Activated T-cell treated with anti-CD3 and anti-CD28 coated beads, Interleukin-2, amount 50 U/mL, for 24 hours (primary cell): ENCODE measurements at places on chromosomes 13 and 19.

DNA sequence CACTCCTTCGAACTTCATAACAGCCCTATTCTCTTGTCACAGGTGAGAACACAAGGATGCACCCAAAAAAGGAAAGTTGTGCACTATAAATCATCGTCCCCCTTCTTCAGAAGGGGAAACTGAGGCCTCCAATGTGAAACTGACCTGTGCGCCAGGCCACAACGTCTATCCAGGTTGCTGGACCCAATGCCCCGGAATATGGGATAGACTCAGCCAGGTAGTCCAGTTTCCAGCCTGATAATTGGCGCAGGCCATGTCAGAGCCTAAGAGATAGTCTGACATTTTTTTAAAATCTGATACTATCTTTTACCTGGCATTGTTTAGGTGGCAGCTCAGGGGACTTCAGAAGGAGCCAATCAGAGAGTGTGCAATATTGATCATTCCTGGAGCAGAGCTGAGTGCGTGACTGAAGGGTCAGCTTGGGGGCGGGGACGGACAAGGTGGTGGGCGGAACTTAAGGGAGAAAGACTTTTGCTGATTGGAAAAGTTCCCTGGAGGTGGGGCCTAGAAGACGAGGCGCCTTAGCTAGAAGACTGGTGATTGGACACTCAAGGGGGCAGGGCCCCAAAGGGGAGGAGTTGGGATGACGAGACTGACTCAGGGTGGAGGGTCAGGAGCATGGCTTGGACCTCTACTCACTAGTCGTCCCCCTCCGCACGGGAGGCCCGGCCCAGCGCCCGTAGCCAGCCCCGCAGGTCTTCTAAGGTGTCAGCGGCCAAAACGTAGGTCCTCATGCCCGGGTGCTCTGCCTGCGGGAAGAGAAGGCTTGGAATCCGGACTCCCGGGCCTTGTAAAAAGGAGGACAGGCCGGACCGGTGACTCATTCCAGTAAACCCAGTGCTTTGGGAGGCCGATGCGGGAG, 8.5 kb downstream of the PLEKHA4 start:
- DNase-seq = no peak

DNA sequence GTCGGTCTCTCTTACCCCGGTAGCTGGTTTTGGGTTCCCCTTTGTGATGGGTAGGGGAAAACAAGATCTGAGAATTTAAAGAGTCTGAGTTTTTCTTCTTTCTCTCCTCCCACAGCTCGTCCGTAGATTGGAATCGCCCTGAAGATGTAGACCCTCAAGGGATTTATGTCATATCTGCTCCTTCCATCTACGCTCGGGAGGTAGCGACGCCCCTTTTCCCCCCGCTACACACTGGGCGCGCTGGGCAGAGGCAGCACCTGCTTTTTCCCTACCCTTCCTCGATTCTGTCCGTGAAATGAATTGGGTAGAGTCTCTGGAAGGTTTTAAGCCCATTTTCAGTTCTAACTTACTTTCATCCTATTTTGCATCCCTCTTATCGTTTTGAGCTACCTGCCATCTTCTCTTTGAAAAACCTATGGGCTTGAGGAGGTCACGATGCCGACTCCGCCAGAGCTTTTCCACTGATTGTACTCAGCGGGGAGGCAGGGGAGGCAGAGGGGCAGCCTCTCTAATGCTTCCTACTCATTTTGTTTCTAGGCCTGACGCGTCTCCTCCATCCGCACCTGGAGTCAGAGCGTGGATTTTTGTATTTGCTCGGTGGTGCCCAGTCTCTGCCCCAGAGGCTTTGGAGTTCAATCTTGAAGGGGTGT, 7.1 kb upstream of the SELENOV start:
- DNase-seq = no peak

GRCh38 chr13:77310161-77310560, 16.7 kb downstream of the MYCBP2 start:
- no peak for DNase-seq

DNA sequence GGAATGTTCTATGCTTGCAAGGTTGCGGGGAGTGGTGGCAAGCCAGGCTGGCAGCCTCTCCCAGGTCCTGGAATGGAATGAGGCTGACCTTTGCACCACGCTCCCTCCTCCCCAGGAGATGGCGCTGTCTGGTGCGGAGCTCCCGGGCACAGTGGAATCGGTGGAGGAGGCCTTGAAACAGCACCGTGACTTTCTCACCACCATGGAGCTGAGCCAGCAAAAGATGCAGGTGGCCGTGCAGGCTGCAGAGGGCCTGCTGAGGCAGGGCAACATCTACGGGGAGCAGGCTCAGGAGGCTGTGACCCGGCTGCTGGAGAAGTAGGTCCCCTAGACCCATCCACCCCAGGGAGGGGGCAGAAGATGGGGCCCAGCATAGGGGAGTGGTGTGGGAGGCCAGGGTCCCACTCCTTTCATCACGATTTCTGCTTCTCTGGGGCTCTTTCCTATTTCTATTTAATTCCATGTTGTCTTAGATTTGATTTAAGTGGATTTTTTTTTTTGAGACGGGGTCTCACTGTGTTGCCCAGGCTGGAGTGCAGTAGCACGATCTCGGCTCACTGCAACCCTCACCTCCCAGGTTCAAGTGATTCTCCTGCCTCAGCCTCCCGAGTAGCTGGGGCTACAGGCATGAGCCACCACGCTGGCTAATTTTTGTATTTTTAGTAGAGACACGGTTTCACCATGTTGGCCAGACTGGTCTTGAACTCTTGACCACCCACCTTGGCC, 53.2 kb upstream of the SHKBP1 start:
- DNase-seq = peak; percentile 57

GRCh38 chr19:42450314-42450934, 7.7 kb upstream of the CXCL17 start:
- DNase-seq = peak; percentile 72

- DNase-seq = no peak
These were observed 23.4 kb upstream of the SLC7A10 start for GRCh38 chr19:33248954-33249613.

- no peak for DNase-seq
These were observed 2.0 kb downstream of the COL4A1 start for GRCh38 chr13:110305001-110305400.

DNA sequence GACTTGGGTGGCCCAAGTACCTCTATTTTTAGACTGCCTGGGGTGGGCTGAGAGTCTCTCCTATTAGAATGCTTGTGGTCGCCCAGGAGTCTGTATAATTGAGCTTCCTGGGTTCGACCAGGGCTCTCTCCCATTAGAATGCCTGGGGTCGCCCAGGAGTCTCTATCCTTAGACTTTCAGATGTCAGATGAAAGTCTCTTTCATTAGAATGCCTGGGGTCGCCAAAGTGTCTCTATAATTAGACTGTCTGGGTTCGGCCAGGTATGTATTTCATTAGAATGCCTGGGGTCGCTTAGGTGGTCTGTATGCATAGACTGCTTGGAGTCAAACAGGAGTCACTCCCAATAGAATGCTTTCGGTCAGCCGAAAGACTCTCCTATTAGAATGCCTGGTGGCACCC, 1471.7 kb downstream of the UQCRFS1 start:
- DNase-seq = no peak

DNA sequence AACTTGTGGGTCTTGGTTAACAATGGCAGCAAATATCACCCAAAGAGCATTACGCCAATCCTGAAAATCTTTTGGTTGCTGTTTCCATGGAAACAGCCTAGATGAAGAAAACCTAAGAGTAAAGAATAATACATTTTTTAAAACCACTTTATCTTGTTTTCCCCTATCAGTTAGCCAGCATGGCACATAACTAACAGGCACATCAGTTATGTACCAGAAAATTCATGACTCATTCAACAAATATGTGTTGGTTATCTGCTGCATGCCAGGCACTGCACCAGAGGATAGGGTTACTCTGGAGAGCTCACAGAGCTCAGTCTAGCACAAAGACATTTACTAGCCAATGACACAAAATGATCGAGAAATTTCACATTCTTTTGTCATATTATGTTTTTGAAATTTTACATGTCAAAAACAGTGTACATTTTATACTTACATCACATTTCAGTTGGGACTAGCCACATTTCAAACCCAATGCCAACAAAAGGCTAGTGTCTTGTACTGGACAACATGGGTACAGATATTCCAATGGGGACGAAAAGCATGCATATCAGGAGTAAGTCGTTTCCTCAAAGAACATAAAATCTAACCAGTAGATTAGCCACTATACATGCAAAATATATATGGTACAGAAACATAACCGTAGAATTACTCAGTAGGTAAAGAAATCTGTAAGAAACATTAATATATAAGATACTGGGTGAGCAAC, 20.3 kb downstream of the LNX2 start:
- no peak for DNase-seq

- DNase-seq = no peak
These were observed at the start of gene ADGRE3 for GRCh38 chr19:14674764-14675163. ADGRE3 (minus strand) TSS chr19:14674844; CDS start chr19:14674770, 74 bp downstream.
